ENCODE measurements at places on chromosomes 16 and 17.

DNA sequence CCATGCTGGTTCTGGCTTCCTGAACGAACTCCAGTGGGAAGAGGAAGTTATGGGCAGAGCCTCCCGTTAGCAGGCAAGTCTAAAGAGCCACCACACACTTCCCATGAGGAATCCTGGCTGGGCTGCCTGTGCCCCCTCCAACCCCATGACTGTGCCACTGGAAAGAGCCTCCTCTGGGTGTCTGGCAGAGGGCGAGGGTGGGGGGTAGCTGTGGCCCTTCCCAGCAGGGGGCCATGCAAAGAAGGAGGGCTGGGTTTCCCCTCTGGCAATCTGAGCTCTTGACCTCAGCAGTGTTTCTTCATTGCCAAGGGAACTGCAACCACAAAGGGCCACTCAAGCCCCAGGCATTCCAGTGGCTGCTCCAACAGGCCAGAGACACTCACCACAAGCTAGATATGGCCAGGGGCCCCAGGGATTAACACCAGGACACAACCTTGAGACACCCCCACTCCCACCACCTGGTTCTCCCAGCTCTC is 1.7 kb upstream of the RRAD start:
- no peak for DNase-seq

GRCh38 chr17:72565758-72566157 is 444.9 kb downstream of the SOX9 start:
- DNase-seq = no peak

DNA sequence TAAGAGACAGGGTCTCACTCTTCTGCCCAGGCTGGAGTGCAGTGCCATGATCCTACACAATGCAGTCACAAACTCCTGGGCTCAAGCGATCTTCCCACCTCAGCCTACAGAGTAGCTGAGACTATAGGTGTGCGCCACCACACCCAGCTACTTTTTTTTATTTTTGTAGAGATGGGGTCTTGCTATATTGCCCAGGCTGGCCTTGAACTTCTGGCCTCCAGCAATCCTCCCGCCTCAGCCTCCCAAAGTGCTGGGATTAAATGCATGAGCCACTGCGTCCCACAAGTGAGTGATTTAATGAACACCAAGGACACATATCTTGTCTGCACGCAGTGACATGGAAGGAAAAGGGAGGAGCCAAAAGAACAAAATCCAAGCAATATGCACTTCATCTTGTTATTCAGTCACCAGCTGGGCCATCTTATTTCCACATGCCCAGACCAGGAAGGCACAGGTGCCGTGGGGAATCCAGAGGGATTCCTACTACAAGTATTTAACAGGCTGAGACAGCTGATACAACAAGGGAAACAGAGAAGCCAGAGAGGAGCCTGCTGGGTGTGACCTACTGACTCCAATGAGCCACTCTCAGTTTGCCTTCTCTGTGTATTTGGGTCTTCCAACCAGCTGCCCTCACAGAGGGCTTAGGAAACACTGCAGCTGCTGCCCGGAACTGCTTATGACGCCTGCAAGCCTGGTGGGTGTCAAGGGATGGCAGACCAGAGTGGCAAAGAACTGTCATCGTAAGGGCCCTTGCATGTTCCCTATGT is 17.0 kb downstream of the LSM12 start:
- DNase-seq = no peak

GRCh38 chr16:57530104-57530521 is 6.3 kb downstream of the CCDC102A start:
- peak; percentile 48 for DNase-seq

DNA sequence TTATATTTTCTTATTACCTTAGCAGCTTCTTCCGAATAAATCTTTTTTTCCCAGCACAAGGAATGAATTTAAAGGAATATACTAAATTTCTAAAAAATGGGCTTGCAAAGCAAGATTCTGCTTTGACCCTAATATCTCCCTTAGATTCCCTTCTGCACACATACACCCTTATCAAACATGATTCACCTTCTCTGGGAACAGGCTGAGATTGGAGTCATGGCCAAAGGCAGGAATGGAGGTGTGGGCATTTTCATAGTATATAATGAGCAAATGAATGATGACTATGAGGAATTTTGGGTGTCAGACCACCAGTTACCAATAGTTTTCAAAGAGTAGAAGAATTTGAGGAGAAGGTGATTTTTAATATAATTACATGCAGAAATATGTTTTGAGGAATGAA is 231.3 kb upstream of the CDH11 start:
- no peak for DNase-seq

DNA sequence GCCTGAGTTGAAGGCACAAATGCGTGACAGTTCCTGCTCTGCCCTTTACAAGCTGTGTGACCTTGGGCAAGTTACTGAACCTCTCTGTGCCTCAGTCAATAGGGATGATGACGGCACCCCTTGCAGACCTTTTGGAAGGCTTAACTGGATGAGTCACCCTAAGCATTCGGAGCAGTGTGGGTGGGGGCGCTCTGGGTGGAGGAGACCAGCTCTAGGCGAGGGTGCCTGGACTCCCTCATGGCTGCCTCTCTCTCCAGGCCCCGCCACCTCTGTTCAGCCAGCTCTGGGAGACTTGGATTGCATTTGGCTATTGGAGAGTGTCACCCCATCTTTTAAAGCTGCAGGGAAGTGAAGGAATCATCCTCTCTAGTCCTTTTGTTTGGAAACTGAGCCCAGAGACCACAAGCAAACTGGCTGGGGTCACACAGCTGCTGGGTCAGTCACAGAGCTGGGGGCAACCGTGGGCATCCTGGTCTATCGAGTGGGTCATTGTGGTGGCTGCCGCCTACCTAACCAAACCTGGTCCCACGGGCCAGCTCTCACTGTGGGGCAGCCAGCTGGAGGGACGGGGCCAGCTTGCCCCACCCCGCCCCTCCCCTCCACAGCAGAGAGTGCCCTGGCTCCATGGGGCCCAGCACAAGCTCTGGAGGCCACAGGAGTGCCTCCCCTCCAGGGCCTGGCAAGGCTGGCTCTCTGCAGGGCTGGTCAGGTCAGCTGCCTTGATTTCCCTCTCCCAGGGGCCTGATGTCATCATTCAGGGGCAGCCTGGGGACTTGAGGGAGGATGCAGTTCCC is 20.2 kb upstream of the GSE1 start:
- DNase-seq = no peak

Data from stimulated activated CD4-positive, alpha-beta T cell treated with anti-CD3 and anti-CD28 coated beads, Interleukin-1b, Interleukin-23, amount 100 ng/mL, for 1 hour (primary cell).